T-cell (primary cell): ENCODE measurements at places on chromosomes 11 and 22. TPM values are rescaled to one million over a fixed set of nuclear protein-coding genes. Genes with fewer than 3 reads are reported as not detected.

DNA sequence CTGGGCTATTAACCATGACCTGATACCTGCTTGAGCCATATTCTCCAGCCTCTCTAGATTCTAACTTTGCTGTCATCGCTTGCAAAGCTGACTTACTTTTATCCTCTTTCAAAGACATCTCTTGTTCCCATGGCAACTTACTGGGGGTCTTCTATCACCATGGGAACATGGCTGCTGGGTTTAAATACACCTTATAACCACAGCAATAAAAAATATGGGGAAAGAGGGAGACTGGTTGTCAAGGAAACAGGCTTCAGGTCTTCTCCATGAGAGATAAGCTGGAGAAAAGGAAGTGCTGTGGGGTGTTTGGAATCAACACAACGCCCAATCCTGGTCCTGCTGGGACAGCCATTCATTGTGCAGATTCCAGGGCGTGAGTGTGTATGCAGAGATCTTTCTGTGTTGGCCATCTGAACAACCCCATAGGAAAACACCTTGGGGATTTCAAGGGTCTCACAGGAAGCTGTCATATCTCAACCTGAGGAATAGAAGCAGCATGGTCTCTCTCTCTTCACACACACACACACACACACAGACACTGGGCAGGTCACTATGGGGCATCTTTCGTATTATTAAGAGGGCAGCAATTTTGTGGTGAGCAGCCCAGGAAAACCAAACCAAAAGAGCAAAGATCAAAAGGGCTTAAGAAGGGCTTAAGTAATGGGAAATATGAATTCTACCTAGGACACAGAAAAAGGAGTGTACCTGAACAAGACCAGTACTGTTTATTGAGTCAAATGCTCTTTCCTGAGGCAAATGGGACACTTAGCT, 344.7 kb upstream of the NCAM1 start:
- H3K4me1 ChIP-seq = no peaks in the 10 kb centered on the region
- no peaks in the 10 kb centered on the region for H3K36me3 ChIP-seq
- no peak overlapping the region for H3K4me3 ChIP-seq
- no peak overlapping the region for H3K27ac ChIP-seq
- H3K27me3 ChIP-seq = peaks cover 19% of the 10 kb centered on the region

DNA sequence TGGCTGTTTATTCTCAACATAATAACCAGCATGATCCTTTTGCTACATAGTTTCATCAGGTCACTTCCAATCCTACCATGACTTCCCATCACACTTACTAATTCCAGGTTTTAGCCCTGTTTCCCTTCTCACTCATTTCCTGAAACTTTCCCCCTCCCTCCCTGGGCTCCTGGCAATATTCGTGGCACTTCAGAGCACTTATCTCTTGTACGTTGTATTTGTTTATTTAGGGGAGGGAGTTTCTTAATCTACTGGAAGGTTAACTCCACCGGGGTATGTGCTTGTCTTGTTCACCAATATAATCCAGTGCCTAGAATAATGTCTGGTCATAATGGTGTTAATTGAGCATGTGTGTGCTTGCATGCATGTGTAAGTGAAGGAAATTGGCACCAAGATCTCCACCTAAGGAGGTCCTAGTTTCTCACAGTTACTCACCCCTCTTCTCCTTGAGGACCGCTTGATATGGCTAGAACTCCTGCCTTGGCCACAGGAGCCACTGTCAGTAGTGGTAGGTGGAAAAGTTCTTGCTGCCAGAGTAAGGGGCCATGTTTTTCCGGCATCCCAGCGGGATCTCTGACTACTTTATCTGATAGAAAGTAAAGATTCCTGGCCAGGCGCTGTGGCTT, 11.7 kb downstream of the EIF3L start:
- H3K27ac ChIP-seq = no peak overlapping the region
- no peaks in the 10 kb centered on the region for H3K27me3 ChIP-seq
- peaks cover 25% of the 10 kb centered on the region for H3K36me3 ChIP-seq
- no peak overlapping the region for H3K4me3 ChIP-seq
- H3K4me1 ChIP-seq = no peaks in the 10 kb centered on the region
- DNase-seq = no peak

- no peaks in the 10 kb centered on the region for H3K27me3 ChIP-seq
- no peak overlapping the region for H3K27ac ChIP-seq
- no peak for DNase-seq
- H3K4me3 ChIP-seq = no peak overlapping the region
- no peaks in the 10 kb centered on the region for H3K36me3 ChIP-seq
- H3K4me1 ChIP-seq = no peaks in the 10 kb centered on the region
Observed at GRCh38 chr11:45995342-45995734, 72.9 kb downstream of the LARGE2 start.

DNA sequence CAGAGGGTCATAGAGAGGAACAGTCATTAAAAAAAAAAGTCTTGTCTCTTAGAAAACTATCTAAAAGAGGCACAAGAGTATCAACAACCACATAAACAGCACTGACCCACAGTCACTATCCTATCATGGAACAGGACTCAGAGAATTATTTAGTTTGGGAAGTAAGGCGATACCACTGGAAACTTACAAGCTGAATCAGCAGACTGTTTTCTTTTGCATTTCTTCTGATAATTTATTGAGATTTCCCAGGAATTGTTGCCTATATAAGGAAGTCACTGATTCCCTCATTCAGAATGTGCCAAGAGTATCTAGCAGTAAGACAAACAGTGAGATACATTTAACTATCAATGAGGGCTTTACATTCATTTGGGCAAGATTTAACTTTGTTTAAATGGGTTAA, 304.1 kb downstream of the GUCY1A2 start:
- no peak overlapping the region for H3K4me3 ChIP-seq
- no peaks in the 10 kb centered on the region for H3K36me3 ChIP-seq
- no peak overlapping the region for H3K27ac ChIP-seq

DNA sequence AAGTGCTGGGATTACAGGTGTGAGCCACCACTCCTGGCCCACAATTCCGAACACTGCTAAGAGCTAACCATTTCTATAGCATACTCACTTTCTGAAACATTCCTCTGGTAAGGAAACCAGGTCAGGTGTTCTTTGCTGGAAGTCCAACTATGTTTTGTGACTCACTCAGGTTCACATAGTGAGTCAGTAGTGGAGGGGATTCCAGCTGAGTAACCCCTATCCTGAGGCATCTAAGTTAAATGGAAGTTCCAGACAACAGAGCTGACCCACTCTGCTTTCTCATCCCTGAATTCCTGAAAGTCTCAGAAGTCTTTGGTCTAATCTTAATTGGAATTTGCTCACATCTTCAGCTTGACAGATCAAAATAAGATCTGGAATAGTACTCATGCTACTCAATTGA, 3.0 kb upstream of the CHRNA10 start:
- no peak overlapping the region for H3K27ac ChIP-seq
- no peak for DNase-seq
- no peak overlapping the region for H3K4me3 ChIP-seq
- H3K36me3 ChIP-seq = peaks cover 11% of the 10 kb centered on the region
- no peaks in the 10 kb centered on the region for H3K4me1 ChIP-seq

Gene OR51B2
- not detected for total RNA-seq

DNA sequence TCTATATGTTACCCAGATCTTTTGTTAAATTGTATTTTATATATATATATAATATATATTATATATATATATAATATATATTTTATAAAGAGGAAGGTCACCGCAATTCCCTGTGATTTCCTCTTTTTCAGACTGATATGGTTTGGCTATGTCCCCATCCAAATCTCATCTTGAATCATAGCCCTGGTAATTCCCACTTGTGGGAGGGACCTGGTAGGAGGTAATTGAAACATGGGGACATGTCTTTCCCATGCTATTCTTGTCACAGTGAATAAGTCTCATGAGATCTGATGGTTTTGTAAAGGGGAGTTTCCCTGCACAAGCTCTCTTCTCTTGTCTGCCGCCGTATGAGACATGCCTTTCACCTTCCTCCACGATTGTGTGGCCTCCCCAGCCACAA, 157.6 kb downstream of the RAB38 start:
- H3K36me3 ChIP-seq = no peaks in the 10 kb centered on the region
- no peak overlapping the region for H3K4me3 ChIP-seq
- H3K4me1 ChIP-seq = no peaks in the 10 kb centered on the region
- H3K27me3 ChIP-seq = no peaks in the 10 kb centered on the region
- no peak overlapping the region for H3K27ac ChIP-seq

- H3K36me3 ChIP-seq = no peaks in the 10 kb centered on the region
- H3K27ac ChIP-seq = no peak within 1 kb of the TSS
- no peak for DNase-seq
- no peak within 1 kb of the TSS for H3K4me3 ChIP-seq
Observed at GRCh38 chr11:124897674-124898262, at the start of gene ROBO4. Gene ROBO4, minus strand, starts transcription at chr11:124897865. Its CDS starts 70 bp downstream, at chr11:124897795.

DNA sequence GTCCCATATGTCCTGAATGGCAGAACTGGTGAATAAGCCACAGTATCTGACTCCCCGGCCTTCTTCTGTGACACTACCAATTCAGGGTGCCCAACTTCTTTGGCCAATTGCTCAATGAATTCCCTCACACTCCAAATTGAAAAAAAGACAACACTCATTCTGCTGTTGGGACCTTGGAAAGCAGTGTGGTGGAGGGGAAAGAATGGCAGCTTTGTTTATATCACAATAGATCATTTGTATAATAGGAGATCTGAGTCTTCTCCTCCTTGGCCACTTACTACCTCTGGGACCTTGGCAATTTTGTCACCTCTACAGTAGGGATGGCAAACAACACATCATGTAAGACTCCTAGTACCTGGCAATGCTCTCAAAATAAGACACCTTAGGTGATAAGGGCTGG, 64.6 kb downstream of the OPCML start:
- no peaks in the 10 kb centered on the region for H3K36me3 ChIP-seq
- H3K27me3 ChIP-seq = peaks cover 4% of the 10 kb centered on the region
- H3K27ac ChIP-seq = no peak overlapping the region
- no peak for DNase-seq
- H3K4me1 ChIP-seq = no peaks in the 10 kb centered on the region

DNA sequence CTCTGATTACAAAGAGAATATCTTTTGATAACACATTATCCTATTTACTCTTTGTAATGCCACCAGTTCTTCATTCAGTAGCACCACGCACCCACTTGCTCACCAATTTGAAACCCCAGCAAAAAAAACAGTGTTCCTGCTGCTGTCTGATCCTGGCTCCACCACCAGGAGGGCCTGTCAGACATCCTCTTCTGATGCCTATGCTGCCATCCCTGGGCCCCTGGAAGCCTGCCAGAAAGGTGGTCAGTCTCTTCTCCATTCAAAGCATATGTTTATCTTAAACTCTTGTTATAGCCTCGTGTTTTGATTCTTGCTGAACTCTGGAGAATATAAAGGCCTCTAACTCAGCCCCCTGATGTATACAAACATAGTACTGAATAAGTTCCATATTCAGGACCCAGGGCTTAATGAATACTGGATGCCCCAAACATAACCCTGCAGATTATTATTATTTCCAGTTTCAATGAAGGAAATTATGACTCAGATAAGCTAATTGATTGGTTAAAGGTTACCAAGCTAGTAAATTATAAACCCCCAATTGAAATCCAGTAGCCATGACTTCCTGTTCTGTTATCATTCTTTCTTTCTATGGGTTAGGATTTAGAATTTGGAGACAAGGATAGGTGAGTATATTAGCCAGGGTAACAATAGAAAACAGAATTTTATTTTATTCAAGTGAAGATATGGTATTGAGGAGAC, 116.7 kb downstream of the NTM start:
- H3K4me1 ChIP-seq = no peaks in the 10 kb centered on the region
- no peaks in the 10 kb centered on the region for H3K36me3 ChIP-seq
- H3K27ac ChIP-seq = no peak overlapping the region
- H3K4me3 ChIP-seq = no peak overlapping the region
- DNase-seq = no peak
- H3K27me3 ChIP-seq = peaks cover 2% of the 10 kb centered on the region

- H3K4me3 ChIP-seq = no peak overlapping the region
- peaks cover 14% of the 10 kb centered on the region for H3K4me1 ChIP-seq
- H3K27me3 ChIP-seq = no peaks in the 10 kb centered on the region
- no peak overlapping the region for H3K27ac ChIP-seq
- no peaks in the 10 kb centered on the region for H3K36me3 ChIP-seq
Observed at GRCh38 chr11:44979543-44980399, 29.1 kb upstream of the TP53I11 start.

DNA sequence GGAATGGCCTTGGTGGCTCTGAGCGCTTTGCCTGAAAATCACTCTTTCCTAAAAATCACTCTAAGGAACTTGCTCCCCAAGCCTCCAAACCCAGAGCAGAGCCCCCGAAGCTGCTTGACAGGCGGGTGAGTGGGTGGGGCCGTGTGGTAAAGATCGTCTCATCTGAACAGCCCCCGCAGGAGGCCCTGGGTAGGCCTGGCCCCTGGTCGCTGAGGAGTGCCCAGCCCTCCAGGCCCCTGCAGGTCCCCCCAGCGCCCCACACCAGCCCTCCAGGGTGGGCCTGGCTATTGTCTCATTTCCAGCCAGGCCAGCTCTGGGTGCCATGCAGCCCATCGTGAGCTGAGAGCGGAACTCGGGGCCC, 17.2 kb upstream of the PIM3 start:
- peaks cover 5% of the 10 kb centered on the region for H3K4me1 ChIP-seq
- DNase-seq = no peak
- no peaks in the 10 kb centered on the region for H3K36me3 ChIP-seq
- H3K27ac ChIP-seq = no peak overlapping the region
- no peak overlapping the region for H3K4me3 ChIP-seq

DNA sequence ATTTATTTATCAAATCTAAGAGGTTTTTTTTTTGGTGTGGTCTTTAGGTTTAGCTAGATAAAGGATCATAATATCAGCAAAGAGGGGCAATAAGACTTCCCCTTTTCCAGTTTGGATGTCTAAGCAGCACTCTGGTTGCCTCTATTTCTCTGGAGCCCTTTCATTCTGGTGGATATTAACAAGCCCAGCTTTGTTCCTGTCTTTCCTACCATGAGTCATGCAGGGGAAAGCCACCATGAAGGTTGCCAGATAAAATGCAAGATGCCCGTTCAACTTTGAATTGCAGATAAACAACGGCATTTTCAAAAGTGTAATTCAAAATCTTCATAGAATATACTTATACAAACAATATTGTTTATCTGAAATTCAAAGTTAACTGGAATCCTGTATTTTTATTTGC, 143.6 kb downstream of the ADAMTS15 start:
- H3K4me1 ChIP-seq = no peaks in the 10 kb centered on the region
- H3K4me3 ChIP-seq = no peak overlapping the region
- no peak for DNase-seq
- H3K36me3 ChIP-seq = no peaks in the 10 kb centered on the region

Gene MYOD1
- not detected for total RNA-seq

Gene SLC35F2
- 10.5 TPM for total RNA-seq
